ENCODE measurements at places on chromosomes 7 and 10.

DNA sequence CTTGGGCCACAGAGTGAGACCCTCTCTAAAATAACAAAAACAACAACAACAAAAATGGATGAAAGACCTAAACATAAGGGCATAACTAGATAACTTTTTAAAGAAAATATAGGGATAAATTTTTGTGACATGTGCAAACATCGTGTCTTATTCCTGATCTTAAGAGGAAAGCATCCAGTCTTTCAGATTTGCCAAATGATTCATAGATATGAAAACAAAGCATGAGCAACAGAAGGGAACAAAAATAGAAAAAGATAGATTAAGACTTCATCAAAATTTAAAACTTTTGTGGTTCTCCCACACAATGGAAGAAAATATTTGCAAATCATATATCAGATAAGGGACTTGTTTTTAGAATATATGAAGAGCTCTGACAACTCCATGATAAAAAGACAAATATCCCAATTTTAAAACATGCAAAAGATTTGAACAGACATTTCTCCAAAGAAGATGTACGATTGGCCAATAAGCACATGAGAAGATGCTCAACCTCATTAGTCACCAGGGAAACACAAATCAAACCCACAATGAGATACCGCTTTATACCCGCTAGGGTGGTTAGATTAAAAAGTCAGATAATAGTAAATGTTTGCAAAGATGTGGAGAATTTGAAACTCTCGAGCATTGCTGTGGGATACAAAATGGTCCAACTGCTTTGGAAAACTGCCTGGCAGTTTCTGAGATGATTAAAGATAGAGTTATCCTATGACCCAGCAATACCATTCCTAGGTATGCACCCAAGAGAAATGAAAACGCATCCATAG lies 20.3 kb downstream of the PPIF start:
- no peaks in the 10 kb centered on the region for H3K27me3 ChIP-seq
- peak overlapping the region; percentile 21 for H3K27ac ChIP-seq
- H3K36me3 ChIP-seq = no peaks in the 10 kb centered on the region
- DNase-seq = peak; percentile 82
- H3K4me3 ChIP-seq = no peak overlapping the region
- H3K4me1 ChIP-seq = peaks cover 3% of the 10 kb centered on the region

DNA sequence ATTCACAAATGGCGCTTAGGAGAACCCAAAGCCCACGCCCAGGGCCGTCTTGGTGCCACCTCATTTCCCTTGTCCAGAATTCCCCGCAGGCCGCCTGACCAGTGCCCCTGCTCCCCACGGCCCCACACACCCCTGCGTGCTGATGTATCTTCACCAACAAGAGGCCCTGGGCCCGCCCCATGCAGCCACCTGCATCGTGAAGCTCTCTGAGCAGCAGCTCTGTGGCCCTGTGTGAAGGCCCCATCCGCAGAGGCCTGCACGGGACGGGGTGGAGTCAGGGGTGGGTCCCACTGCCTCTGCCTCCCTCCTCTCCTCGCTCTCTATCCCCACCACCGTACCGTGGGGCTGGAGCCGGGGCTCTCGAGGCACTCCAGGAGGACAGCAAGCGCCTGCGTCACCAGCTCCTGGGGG lies 14.7 kb downstream of the BRAT1 start:
- H3K4me3 ChIP-seq = no peak overlapping the region
- DNase-seq = no peak
- no peaks in the 10 kb centered on the region for H3K27me3 ChIP-seq
- no peaks in the 10 kb centered on the region for H3K4me1 ChIP-seq

- no peaks in the 10 kb centered on the region for H3K36me3 ChIP-seq
- H3K27ac ChIP-seq = peak overlapping the region; percentile 92
- peaks cover 48% of the 10 kb centered on the region for H3K4me1 ChIP-seq
- peak; percentile 85 for DNase-seq
- no peaks in the 10 kb centered on the region for H3K27me3 ChIP-seq
- peak overlapping the region; percentile 70 for H3K4me3 ChIP-seq
Measured at GRCh38 chr10:21519941-21520436, 5.5 kb downstream of the SKIDA1 start.

DNA sequence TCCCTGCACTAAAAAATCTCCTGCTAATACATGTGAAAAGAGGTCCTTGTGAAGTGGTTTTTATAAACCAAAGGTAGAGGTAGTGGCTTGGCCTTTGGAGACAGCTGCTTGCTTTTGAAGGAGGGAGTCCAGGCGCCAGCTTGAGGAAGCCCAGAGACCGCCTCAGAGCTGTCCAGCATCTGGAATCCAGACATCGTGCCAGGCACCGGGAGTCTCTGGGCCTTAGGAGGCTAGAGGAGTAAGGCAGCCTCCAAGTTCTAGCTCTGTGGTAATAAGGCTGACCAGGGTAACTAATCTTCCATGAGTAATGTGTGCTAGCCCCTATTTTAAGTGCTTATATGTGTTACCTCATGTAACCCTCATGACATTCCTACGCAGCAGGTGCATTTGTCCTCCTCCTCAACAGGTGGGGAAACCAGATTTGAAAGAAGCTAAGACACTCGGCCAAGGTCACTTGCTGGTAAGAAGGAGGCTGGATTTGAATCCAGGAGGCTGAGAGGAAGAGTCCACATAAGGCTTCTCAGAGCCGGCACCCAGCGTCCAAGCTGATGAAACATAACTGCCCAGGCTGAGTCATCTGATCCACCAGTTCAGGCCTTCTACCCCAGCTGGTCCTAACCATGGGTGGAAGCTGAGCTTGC lies 26.1 kb downstream of the PRLHR start:
- no peaks in the 10 kb centered on the region for H3K4me1 ChIP-seq
- DNase-seq = no peak
- no peak overlapping the region for H3K27ac ChIP-seq
- peaks cover 4% of the 10 kb centered on the region for H3K27me3 ChIP-seq
- no peaks in the 10 kb centered on the region for H3K36me3 ChIP-seq
- H3K4me3 ChIP-seq = no peak overlapping the region

GRCh38 chr10:126065751-126066377 lies 169.5 kb downstream of the FANK1 start:
- H3K4me3 ChIP-seq = no peak overlapping the region
- DNase-seq = peak; percentile 46
- peaks cover 47% of the 10 kb centered on the region for H3K4me1 ChIP-seq
- H3K27ac ChIP-seq = peak overlapping the region; percentile 27
- no peaks in the 10 kb centered on the region for H3K27me3 ChIP-seq

DNA sequence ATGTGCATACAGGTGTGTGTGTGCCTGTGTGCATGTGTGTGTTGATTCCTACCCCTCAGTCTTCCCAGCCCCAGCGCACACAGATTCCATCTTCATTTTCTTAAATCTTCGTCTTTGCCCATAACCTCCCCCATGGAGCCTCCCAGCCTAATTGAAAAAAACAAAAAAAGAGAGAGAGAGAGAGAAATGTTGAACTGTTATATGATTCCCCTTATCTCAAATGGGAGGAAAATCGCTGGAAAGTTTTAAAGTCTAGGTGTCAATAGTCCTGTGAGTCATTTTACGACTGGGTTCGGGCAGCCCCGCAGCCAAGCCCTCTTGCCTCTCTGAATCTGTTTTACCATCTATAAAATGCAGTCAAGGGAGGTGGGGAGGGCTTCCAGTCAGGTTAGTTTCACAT lies 60.9 kb downstream of the SPOCK2 start:
- peak; percentile 80 for DNase-seq
- peaks cover 13% of the 10 kb centered on the region for H3K4me1 ChIP-seq

DNA sequence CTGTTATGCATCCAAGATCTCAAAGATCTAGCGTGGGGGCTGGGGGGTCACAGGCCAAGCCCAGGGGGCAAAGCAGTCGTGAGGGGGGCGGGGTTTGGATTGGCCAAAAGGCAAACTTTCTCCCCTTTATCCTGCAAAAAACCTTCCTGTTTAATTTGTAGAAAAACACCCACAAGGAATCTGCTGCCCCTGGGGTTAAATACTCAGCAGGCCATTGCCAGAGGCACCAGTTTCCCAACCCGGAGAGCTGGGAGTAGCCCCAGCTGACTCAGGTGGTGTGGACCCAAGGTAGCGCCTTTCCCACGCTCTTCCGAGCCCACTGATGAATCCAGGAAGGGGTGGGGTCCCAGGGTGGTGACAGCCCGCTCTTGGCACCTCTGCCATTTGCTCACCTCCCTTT lies 21.4 kb downstream of the KCP start:
- H3K4me3 ChIP-seq = no peak overlapping the region
- H3K27ac ChIP-seq = no peak overlapping the region
- H3K27me3 ChIP-seq = peaks cover 10% of the 10 kb centered on the region
- no peaks in the 10 kb centered on the region for H3K36me3 ChIP-seq
- no peaks in the 10 kb centered on the region for H3K4me1 ChIP-seq
- DNase-seq = no peak
